ENCODE measurements at places on chromosomes 1 and 21.

DNA sequence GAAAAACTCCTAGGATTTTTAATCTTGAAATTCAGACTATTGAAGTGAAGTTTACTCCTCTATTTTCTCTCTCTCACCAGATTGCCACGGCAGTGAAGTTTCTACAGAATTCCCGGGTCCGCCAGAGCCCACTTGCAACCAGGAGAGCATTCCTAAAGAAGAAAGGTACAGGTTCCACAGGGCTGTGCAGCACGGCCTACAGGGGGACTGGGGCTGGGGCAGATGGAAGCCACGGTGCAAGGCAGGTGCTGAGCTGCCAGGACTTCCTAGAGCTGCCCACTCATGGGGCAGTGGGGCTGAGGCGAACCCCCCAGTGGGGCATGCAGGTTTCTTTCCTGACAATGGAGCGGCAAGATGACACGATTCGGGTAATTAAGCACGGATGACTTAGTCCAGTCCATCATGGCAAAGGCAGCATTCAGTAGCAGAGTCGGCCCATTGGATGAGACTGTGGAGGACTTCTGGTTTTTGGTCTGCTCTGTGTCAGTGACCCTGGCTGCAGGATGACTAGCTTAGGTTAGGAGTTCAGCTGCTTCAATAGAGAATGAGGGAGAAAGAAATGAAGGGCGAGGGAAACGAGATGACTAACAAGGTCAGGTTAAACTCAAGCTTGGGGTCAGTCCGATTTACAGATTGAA, 61.5 kb downstream of the PEX14 start:
- no peak for DNase-seq

DNA sequence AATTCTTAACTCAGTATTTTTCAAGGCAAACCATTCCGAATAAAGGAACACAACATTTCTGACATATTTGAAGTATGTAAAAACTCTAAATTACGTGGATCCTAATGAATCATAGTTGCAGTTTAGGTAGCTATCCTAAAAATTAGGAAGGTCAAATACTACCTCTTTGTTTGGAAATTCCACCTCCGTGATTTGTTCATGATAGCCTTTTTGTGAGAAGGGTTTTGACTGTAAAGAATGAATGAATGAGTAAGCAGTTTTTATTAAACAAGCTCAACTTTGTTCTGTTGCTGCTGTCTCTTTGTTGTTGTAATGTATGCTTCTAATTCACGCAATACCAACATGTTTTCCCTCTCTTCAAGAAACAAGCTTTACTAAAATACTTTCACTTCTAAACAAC, 840.4 kb downstream of the USP25 start:
- DNase-seq: no peak

- no peak for DNase-seq
These were observed 161.4 kb downstream of the DAB1 start for GRCh38 chr1:57262472-57262871.

- no peak for DNase-seq
These were observed 125.4 kb downstream of the FOXD2 start for GRCh38 chr1:47563201-47563600.

DNA sequence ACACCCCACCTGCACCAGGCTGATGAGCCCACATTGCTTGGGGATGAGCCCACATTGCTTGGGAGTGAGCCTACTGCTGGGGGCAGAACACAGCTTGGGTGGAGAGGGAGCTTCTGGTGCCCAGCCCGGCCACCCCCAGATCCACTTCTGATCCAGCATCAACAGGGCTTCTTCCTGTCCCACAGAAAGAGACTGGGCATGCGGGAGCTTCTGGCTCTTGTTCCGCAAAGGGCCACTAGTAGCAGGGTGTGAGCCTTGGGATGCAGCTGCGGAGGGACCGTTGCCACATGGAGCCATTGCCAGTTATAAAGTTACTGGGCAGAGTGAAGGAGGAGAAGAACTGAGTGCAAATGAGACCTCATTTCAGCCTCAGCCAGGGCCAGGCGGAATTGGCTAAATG, 36.3 kb downstream of the PKP1 start:
- DNase-seq: no peak

DNA sequence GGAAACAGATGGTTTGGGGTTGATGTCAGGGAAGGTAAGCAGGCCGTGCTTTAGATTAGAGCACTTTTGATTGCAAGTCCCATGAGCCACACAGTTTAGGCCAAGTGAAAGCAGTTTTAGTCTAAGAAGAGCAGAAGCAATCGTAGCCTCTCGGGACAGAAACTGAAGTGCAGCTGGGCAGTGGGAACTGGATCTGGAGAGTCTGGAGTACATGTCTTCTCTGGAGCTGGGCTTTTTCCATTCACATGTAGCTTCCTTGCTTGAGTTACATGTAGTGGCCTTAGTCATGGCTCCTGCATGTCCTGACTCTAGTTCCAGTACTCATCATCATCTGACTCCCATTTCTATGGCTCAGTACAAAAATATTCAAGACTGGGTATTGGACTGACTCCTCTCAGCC, 16.7 kb downstream of the CAMTA1 start:
- DNase-seq: no peak

GRCh38 chr21:27206368-27206982, 239.6 kb upstream of the ADAMTS5 start:
- no peak for DNase-seq

Measured in stimulated activated CD8-positive, alpha-beta memory T cell treated with anti-CD3 and anti-CD28 coated beads, Interleukin-12 subunit alpha, Interleukin-12 subunit beta, amount 100 ng/mL, for 4 hours (primary cell).